Upper lobe of right lung (tissue), 1 donor: ENCODE measurements at places on chromosomes 1 and 21. TPM values are rescaled to one million over a fixed set of nuclear protein-coding genes. Genes with fewer than 3 reads are reported as not detected.

F13B gene
- not detected for total RNA-seq

DNA sequence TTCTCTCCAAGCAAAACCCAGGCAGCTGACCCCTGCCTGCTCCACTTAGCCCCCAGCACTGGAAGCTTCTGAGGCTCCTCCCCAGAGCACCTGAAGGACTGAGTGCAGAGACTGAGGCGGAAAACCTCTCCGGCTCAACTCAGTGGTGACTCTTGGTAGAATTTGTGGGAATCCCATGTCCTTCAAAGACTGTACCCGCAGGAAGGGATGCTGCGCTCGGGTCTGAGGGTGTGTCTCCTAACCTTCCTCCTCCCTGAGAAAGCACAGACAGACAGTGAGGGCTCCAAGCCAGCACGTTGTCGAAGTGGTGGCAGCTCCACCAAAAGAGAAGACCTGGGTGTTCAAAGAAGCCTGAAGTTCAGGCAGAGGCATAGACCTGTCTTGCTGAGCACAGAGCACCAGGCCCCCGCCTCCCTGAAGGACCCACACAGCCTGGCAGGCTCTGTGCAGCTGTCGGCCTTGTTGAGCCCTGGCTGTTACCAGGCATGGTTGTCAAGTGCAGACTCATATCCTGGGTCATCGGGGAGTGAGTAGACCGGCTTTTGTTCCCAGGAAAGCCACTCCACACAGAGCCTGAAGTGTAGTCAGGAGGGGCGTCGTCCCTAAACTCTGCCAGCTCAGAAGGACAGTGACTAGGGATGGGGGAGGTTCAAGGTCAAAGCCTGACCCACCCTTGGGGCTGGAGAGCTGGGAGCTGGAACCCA lies 36.7 kb downstream of the CSMD2 start:
- DNase-seq, result no peak

FCRLB gene
- 2.0 TPM for total RNA-seq

A3GALT2 gene
- total RNA-seq, result not detected

DNA sequence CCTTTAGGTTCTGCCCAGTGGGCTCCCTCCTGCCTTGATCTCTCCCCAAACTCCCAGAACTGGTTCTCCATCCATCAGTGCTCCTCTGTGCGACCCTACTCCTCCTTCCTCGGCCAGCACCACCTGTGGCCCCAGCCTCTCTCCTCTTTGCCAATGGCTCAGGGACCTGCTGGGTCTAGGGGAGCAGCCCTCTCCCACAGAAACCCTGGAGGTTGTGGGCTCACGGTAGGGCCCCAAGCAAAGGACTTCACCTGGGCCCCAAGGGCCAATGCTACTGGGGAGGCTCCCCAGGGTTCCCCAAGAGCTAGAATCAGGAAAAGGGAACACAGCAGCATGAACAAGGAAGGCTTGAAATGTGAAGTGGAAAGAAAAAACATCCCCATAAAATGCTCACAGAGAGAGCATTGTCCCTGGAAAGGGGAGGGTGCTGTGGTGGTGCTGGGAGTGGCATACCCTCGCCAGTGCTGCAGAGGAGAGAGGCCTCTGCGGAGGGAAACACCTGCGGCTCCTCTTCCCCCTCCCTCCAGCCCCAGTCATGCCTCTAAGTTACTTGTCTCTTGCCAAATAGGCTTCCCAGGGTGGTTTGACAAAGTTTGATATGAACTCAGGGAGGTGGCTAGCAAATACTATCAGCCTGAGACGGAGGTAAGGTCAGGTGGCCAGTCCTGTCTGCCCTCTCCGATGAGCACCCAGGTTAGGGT lies 2.5 kb downstream of the TMEM63A start:
- no peak for DNase-seq

DNA sequence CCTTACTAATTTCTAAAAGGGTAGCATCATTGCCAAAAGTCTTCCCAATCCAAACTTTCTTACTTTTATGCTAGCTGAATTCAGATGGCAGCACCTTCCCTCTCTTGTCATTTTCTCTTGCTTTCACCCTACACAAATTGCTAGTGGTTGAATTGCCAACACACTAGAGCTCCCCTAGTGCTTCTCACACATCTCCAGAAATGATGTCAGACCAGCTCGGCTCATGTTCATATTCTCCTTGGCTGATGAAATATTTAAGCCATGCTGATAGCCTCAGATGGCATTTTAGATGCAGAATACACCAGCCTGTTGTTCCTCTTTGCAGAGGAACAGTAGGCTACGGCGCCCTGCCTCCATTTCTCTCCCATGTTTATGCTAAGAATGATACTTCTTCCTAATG lies 256.9 kb downstream of the PTBP2 start:
- DNase-seq, result no peak

KIRREL1 gene
- 40.8 TPM for total RNA-seq

- no peak for DNase-seq
Measured at GRCh38 chr1:58874757-58875755, 91.2 kb upstream of the JUN start.

DNA sequence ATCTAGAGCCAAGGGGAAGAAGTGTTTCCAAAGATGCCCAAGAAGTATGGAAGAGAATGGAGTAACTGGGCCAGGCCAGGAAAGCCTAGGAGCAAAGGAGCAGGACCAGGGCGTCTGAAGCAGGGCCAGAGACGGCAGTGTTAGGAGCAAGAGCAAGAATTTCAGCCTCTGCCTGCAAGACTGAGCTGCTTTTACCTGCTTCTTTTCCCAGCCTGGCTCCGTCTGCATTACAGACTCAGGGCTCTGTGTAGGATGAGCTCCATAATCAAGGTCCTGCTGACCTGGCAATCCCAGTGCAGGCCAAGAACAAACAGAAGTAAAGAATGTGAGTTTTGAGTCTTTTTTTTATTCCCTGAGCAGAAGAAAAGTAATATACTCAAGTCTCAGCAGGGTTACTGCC lies 10.1 kb downstream of the FMO1 start:
- no peak for DNase-seq

DNA sequence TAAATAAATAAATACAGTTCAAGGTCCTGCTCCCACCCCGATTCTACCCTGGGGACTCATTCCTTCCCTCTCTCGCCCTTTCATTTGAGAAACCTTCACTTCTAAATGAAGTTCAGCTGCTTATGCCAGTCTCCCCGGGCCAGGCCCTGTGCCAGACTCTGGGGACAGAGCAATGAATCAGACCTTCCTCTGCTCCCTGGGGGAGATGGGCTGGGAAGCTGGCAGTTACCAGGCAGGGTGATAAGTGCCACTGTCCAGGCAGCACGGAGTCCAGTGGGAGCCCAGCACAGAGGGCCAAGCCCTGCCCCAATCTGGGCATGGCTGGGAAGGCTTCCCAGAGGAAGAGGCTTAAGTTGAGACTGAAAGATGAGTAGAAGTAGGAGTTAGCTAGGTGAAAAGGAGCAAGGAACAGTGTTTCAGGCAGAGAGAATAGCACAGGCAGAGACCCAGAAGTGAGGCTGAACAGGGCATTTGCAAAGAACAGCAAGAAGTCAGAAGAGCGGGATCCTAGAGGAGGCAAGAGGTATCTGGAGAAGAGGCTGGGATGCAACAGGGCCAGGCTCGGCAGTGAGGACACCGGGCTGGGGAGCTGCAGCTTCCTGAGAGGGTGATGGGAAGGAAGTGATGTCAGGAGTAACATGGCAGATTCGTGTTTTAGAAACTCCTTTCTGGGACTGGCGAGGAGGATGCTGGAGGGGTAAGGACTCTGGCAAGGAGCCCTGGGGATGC lies 13.5 kb downstream of the KCNQ4 start:
- DNase-seq, result no peak

DNA sequence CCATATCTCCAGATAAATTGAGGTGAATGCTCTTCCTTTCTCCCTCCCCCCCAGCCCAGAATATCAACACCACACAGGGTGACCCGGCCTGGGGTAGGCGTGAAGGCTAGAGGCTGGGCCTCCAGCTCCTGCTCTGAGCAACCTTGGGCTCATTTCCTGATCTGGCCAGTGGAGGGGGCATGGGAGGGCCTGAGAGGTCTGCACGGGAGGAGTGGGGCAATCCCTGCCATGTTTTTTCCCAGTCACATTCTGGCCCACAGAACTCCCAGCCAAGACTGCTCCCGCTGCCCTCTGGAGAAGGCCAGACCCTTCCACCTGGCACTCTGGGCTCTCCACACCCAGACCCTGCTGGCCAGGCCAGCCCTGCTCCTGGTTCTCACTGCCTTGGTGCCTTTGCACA lies 3.9 kb downstream of the CLDN19 start:
- no peak for DNase-seq

P3R3URF gene
- total RNA-seq, result not detected

GRCh38 chr1:67339623-67340343 lies 32.1 kb downstream of the IL12RB2 start:
- DNase-seq, result no peak

- DNase-seq, result no peak
Measured at GRCh38 chr1:39680751-39681150, 8.8 kb upstream of the NT5C1A start.

FCRL5 gene
- 0.93 TPM for total RNA-seq

GRCh38 chr1:31699341-31699891 lies 4.4 kb downstream of the COL16A1 start:
- DNase-seq, result no peak

- DNase-seq, result no peak
Measured at GRCh38 chr1:94255476-94255875, 18.1 kb upstream of the ARHGAP29 start.

KCNK2 gene
- total RNA-seq, result 0.26 TPM

DNA sequence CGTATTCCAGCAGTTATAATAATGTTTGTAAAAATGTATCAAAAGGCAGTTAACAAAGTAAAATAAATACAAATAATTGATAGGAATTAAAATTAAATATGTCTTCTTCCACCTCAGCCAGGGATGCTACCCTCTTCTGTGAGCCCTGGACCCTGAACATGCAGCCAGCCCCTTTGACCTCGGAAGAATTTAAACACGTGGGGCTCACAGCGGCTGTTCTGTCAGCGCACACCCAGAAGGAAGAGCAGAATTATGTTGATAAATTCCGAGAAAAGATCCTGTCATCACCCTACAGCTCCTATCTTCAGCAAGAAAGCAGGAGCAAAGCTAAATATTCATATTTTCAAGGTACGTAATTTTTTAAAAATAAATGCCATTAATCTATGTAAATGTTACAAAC lies 26.5 kb downstream of the UTS2 start:
- DNase-seq, result no peak

- no peak for DNase-seq
Measured at GRCh38 chr1:85427331-85427730, 37.6 kb downstream of the DDAH1 start.

TRIM33 gene
- total RNA-seq, result 37.3 TPM

GRCh38 chr1:46554236-46554596 lies 2.8 kb upstream of the KNCN start:
- no peak for DNase-seq

ANGPTL3 gene
- total RNA-seq, result not detected

DNA sequence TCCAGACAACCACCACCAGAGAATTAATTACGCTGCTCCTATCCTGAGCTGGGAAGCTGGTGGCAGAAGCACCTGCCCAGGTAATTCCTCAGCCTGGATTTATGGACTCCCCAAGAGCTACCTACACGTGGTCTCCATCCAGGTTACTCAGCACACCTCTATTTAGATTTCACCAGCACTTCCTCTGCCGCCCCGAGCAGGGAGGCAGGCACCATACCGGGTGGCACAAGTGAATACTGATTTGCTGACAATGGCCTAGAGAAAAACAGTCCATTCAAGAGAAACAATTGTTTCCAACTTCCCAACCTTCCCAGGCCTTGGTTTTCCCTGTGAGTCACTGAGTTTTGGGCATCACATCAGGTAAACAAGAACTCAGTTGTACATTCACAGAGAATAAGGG lies 134.3 kb downstream of the MATN1 start:
- no peak for DNase-seq

DNA sequence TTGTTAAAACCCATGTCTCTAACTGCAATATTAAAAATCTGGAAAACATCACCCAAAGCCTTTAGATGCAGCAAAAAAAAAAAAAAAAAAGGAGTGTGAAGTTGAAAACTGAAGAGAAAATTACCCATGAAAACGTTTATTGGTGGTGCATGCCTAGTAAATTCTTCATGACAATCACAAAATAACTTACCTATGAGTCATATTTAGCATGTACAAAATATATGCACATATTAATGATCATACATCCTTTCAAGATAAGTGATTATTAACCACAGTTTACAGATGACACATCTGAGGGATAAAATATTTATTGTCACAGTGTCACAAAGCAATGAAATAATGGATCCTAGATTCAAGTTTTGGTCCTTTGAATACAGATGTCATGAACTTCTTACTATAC lies 505.2 kb upstream of the NR5A2 start:
- DNase-seq, result no peak

KLHL20 gene
- 31.9 TPM for total RNA-seq

DNA sequence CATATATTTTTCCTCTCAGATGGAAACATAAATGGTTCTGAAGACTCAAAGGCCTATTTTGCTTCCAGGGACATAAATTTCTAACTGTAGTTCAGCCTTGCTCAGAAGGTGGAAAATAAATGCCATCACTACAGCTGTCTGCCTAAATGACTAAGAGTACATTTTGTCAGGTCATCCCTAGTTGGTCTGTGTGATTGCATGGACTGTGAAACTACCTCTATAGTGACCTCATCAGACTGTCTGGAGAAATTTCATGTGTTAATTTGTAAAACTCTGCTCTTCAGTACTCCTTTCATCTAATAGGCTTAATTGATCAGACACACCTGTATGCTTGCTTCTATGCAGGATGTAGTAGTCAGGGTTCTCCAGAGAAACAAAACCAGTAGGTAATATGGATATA lies 886.9 kb downstream of the AMY1C start:
- DNase-seq, result no peak

GRCh38 chr21:38993561-38993960 lies 187.8 kb downstream of the ETS2 start:
- DNase-seq, result no peak

SPRR2F gene
- not detected for total RNA-seq

LYPLAL1 gene
- 33.2 TPM for total RNA-seq

- DNase-seq, result no peak
Measured at GRCh38 chr1:239718997-239719628, 332.7 kb downstream of the CHRM3 start.

DNA sequence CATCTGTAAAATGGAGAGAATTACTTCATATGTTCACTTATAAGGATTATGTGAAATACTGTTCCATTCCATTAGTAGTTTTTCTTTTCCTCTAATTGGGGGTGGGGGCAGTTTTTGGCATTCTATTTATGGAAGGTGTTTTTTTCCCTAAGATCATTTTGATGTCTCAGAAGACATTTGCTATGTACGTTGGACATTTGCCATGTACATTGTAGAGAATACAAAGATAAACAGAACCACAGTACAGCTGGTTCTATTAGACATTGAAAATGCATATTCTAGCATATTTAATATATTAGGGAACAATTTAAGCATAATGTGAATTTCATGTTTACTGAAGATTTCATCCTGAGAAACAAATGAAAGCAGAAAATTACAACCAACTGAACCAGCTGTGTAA lies 98.5 kb downstream of the PTBP2 start:
- no peak for DNase-seq

GBP6 gene
- 0.12 TPM for total RNA-seq

DNA sequence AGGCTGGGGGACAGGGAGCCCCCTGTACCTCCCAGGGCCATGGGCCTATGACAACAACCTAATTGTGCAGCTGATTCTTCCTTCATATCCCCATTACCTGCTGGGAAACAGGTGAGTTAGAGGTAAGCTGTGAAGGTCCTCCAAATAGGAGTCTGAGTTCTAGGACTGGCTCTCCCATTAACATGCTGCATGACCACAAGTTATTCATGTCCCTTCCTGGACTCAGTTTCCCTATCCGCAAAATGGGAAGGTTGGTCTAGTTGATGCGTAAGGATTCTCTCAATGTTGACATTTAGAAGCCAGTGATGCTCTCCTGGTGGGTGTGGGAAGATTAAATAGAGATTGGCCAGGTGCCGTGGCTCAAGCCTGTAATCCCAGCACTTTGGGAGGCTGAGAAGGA lies 4.1 kb downstream of the ZNF683 start:
- DNase-seq, result no peak

GREM2 gene
- total RNA-seq, result 0.64 TPM

- DNase-seq, result no peak
Measured at GRCh38 chr1:14613926-14614325, 15.4 kb downstream of the KAZN start.

FMO4 gene
- total RNA-seq, result 4.3 TPM
